ENCODE measurements at places on chromosomes 12 and 14.

- no peak for DNase-seq
Observed at GRCh38 chr14:67418401-67419191, 6.6 kb upstream of the PLEK2 start.

DNA sequence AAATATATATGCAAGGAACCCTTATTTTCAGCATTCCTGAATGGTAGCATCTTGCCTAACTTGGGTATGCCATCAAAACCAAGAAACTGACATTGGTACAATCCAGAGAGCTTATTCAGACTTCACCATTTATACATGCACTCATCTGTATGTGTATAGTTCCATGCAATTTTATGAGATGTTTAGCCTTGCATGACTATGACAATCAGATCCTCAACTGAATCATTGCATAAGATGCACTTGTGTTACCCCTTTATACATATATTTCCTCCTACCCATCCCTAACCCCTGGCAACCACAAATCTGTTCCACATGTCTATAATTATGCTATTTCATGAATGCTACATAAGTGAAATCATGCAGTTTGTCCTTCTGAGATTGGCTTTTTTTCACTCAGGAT, 37.0 kb upstream of the PPFIBP1 start:
- no peak for DNase-seq

- DNase-seq = no peak
Observed at GRCh38 chr12:131138638-131139362, 185.1 kb downstream of the ADGRD1 start.

DNA sequence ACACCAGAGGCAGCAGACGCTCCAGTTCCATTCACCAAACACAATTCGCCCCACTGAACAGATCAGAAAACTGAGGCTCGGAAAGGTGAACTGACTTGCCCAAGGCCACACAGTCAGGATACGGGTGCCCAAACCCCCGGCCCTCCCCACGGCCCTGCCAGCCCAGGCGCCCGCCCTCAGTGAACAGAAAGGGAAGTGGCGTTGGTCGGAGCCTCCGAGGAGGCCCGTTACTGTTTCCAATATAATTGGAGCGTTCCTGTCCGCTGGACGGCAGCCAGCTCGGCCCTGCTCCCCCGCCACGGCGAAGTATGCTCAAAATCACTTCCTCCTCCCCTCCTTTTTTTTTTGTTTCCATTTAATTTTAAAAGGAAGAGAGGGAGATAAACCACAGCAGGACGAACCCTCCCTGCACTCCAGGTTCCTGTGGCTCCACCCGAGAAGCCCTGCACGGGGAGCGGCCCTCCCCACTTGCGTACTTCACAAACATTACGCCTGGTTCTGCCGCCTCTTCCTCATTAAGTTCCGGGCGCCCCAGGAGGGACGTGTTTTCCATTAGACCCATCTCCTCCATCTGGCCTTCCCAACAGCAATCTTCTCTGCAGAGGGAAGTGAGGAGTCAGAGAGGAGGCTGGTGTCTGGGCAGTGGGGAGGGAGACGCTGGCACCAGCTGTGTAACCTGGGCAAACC, 61.1 kb downstream of the NCOR2 start:
- DNase-seq = no peak

GRCh38 chr12:124390442-124391097, 95.7 kb downstream of the RFLNA start:
- DNase-seq = no peak

- DNase-seq = no peak
Observed at GRCh38 chr12:12503384-12504078, 59.1 kb downstream of the DUSP16 start.

DNA sequence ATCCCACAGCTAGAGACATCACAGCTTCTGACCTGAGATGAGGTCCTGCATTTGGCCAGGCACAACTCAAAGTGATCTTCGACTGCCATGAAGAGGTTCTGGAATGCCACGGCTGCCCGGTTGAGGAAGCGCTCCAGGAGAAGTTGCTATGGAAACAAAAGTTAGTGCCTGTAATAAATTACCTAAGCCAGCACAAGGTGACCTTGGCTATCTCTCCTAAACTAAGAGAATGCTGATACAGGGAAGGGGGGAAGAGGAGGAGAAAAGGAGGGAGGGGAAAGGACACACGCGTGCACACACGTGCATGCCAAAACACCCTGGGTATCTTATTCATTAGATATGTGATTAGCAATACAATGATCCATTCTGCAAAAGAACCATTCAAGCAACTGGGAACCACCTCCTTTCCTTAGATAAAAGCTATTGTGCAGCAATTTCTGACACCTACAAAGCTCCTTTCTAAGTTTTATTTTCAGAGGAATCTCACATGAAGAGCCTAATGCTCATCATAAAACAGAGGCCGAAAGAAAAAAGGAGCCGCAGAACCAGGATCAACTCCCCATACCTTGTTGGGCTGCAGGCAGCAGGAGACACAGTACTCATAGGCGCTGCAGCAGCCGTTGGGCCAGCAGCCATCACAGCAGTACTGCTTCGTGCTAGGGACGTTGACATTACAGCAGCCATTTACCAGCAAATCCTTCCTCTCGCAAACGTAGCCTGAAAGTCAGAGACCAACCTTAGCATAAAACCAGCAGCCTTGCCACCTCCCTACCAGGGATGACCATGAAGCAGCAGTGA, 17.9 kb downstream of the SPRING1 start:
- DNase-seq = no peak

DNA sequence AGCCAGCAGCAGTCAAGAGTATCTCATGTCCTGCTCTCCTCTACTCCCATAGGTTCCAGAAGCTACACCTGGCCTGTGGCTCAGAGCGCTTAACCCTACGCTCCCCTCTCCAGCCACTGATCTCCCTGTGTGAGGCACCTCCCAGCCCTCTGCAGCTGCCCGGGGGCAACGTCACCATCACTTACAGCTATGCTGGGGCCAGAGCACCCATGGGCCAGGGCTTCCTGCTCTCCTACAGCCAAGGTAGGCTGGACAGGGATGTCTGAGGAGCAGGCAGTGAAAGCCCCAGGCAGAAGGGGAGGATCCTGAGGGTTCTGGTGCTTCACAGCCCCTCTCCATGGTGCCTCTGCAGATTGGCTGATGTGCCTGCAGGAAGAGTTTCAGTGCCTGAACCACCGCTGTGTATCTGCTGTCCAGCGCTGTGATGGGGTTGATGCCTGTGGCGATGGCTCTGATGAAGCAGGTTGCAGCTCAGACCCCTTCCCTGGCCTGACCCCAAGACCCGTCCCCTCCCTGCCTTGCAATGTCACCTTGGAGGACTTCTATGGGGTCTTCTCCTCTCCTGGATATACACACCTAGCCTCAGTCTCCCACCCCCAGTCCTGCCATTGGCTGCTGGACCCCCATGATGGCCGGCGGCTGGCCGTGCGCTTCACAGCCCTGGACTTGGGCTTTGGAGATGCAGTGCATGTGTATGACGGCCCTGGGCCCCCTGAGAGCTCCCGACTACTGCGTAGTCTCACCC, 3.6 kb downstream of the LRP10 start:
- DNase-seq = no peak

GRCh38 chr14:94601884-94602391, 10.3 kb upstream of the SERPINA3 start:
- DNase-seq = no peak

All from HuH-7.5 (cell line).